ENCODE measurements at places on chromosomes 1 and 21.

DNA sequence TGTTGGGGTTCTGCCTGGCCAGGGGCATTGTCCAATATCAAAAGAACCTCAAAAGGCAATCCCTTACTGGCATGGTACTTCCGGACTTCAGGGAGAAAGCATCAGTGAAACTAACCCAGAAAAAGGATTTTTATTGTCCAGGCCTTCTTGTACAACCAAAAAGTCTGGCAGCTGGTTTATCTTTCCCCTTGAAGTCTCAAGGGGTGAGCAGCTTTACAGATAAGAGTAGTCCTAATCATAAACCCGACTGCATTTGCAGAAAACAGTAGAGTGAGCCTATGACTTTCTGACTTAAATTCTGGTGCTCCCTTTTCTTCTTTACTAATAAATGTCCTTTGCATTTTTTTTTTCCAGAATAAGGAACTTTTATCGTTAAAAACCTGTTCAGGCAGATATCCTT lies 104.0 kb upstream of the CHRM3 start:
- DNase-seq: no peak

- no peak for DNase-seq
Measured at GRCh38 chr1:111212634-111213335, 12.3 kb upstream of the DENND2D start.

DNA sequence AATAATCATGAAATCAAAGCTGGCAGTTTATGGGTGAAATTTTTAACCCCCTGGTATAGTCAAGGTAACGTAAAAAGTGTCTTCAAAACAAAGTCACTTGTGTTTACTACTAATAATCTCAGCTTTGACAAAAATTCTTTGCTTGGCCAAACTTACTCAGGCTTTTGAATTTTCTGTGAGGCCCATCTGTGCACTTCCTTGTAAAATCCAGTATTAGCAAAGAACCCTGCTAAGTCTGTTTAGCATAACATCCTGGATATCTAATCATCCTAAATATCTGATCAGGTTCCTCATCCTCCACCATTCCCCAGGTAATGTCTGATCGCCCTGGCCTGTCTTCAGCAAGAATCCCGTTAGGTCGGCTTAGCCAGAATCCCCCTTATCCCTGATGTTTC lies 3.0 kb downstream of the LYST start:
- no peak for DNase-seq

DNA sequence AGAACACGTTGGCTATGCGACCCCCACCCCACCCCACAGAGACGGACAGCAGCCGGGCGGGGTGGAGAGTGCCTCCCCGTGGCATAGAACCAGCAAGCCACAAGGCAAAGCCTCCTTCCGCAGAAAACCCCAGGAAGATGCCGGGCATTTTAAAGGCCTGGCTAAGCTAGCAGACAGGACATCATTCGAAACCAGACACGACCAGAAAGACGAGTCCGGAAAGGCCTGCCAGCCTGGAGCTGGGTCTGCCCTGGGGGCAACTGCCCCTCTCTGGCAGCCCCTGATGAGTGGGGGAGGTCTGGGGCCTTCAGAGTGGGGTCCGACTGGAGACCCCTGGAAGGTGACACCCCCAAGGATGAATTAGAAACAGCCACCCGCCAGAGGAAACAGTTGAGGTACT lies 8.5 kb downstream of the FTCD start:
- no peak for DNase-seq

DNA sequence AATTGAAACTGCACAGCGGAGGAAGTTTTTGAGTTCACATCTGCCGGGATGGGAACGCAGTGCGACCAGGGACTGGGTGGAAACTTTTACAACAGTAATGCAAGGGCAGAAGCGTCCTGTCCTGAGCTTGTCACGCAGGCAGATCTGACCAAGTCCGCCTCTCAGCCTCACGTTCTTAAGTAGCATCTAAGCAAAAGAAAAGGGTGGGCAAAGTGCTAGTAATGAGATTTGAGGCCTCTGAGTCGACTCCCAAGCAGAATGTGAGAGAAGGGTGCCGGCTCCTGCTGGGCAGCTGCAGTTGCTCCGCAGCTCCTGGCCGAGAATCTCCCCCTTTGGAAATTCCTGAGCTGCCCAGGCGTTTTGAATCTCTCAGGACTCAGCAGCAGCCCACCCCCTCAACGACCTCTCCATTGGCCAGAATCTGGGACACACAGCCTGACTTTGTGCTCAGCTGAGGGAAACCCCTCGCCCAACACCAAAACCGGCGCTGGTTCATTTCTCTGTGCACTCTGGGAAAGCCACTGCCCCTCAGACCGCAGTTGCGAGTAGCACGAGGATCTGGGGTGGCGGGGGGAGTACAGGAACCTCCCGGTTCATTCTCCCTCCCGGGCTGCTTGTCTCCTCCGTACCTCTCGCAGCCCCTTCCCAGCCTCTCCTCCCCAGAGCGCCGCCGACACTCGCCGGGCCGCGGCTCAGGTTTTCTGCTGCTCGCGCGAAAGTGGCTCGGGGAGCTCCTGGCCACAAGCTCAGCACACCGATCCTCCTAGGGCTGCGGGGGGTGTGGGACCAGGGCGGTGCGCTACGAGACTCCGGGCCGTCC lies 913 bp upstream of the S1PR1 start:
- DNase-seq: peak; percentile 32

GRCh38 chr1:73784026-73784425 lies 413.9 kb downstream of the LRRIQ3 start:
- no peak for DNase-seq

DNA sequence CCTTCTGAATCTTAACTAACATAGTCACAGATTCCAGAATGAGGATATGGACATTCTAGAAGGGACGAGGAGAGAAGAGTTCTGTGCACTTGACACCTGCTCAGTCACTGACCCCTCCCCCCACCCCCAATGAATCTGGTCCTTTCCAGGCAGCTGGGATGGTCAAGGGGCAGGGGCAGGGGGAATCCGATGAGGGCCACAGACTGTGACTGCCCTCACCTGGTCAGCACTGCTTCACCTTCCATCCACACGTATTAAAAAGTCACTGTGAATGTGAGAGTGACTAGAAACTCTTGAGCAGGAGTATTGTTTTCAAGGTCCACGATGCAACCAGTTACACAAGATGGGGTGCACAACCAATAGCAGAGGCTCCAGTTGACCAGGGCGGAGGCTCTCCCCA lies 9.5 kb upstream of the PRAMEF12 start:
- DNase-seq: no peak

DNA sequence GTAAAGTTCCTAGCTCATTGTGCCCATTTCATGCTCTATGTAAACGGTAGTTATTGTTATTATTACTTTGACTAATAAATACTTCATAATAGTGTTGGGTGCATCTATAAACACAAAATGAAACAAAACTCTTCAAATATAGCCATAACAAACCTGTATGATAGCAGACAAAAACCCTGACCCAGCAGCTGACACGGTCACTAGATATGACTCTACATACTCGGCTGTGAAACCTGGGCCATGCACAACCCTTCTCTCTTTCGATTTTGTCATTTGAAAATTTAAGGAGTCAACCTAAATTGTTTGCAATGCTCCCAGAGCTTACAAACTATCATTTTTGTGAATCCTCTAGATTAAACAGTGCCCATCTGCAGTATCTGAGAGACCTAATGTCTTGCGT lies 8.0 kb upstream of the RGS13 start:
- no peak for DNase-seq

DNA sequence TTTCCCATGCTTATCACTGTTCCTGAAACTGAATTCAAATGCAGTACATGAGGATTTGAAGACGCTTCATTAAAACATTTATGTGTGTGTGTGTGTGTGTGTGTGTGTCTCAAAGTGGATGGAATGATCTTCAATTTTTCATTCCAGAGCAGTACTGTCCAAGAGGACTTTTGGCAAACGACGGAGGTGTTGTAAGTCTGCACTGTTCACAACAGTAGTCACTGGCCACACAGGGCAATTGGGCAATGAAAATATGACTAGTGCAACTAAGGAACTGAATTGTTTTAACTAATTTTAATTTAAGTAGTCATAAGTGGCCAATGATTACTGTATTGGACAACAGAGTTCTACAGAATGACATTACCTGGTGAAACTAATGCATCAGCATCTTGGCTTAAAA lies 5.0 kb downstream of the TAF5L start:
- DNase-seq: no peak

GRCh38 chr1:246613096-246613758 lies 47.0 kb downstream of the CNST start:
- no peak for DNase-seq

- peak; percentile 56 for DNase-seq
Measured at GRCh38 chr1:47225430-47226100, 6.5 kb downstream of the TAL1 start.

- DNase-seq: no peak
Measured at GRCh38 chr1:232669981-232670747, 40.2 kb upstream of the SIPA1L2 start.

DNA sequence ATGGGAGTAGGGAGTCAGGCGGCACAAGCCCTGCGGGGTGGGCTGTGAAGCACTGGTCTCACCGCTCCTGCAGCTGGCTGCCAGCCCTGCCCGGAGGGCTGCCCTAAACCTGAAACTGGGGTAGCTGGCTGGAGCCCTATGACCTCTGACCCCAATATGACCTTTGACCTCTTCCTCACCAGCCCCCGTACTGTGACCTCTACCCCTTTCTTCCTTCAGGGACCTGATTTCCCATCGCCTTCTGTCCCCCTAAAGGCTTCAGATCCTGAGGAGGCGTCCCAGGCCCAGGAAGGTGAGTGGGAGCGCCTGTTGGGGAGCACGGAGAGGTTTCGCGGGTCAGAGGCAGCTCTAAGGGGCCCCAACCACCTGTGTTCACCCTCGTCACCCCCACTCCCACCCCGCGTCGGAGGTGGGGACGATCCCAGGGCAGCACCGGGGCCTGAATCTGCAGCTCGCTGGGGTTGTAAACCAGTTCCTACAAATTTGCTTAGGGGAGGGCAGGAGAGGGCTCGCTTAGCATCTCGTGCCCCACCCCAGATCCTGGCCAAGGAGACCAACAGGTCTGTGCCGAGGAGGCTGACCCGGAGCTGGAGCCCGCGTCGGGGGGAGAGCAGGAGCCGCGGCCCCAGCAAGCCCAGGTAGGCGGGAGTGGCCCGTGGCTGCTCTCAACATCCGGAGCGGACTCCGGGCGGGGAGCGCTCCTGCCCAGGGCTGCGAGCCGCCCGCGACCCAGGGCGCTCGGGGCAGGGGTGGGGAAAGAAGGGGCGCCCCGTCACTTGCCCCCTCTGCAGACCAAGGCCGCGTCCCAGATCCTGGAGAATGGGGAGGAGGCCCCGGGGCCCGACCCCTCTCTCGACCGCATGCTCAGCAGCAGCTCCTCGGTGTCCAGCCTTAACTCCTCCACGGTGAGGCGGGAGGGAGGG lies 7.3 kb downstream of the SYTL1 start:
- DNase-seq: peak; percentile 80

GRCh38 chr1:155226188-155226909 lies 17.9 kb downstream of the MTX1 start:
- peak; percentile 66 for DNase-seq

GRCh38 chr1:40986956-40987355 lies 7.5 kb downstream of the CTPS1 start:
- DNase-seq: peak; percentile 42

GRCh38 chr1:88751714-88752113 lies 67.6 kb downstream of the PKN2 start:
- DNase-seq: no peak

- DNase-seq: no peak
Measured at GRCh38 chr1:70277875-70278274, 56.7 kb downstream of the SRSF11 start.

GRCh38 chr1:58884706-58885661 lies 101.1 kb upstream of the JUN start:
- peak; percentile 82 for DNase-seq
